ENCODE measurements at places on chromosomes 1 and 21.

GRCh38 chr1:225598847-225599246 is 54.1 kb downstream of the ENAH start:
- no peak overlapping the region for H3K4me3 ChIP-seq
- no peaks in the 10 kb centered on the region for H3K27me3 ChIP-seq
- DNase-seq = no peak

GRCh38 chr1:228652116-228652515 is 83.2 kb upstream of the RHOU start:
- peaks cover 52% of the 10 kb centered on the region for H3K27me3 ChIP-seq
- peaks cover 18% of the 10 kb centered on the region for H3K4me1 ChIP-seq
- H3K4me3 ChIP-seq = peak overlapping the region; percentile 2
- no peak overlapping the region for H3K27ac ChIP-seq
- no peak for DNase-seq

DNA sequence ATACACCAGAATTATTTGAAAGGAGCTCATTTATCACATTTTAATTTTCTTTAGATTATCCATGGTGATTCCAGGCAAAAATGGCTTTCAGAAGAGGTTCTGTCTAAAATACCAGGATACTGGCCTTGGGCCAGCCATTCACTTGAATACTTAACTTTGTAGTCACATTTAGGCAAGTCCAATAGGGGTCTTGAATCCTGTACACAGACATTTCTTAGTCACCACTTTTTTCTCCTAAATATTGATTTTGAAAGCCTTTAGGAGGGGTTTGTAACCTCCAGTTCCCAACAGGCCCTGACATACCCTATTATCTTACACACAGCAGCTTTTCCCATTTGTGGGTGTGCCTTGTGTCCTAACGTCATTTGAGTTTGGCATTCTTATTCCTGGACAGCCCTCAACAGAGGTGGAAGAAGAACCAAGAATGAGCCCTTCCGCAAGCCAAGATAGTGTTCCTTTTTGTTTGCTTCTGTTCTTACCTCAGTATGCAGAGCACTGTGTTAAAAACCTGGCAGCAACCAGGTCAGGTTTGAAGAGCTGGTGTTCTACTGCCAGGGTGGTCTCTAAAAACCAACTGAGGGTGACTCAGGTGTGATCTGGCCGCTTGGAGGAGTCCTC is 19.5 kb downstream of the MAP3K7CL start:
- H3K4me1 ChIP-seq = no peaks in the 10 kb centered on the region
- H3K4me3 ChIP-seq = no peak overlapping the region

DNA sequence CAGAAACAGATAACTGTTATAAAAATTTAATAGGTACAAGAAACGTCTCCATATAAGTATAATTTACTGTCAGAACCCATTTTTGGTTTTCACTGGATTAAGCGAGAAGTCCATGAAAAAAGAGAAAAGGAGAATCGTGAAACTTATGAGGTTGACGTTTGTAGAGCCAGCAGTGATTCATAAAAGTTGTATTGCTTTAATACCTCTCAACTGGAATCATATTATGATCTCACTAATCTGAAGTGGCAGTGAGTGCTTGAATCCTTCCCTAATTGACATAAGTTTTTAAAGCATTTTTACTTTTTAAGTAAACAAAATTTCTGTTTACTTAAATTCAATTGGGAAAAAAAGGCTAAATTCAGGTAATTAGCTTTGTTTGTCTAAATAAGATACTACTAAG is 315.3 kb downstream of the TPR start:
- no peak overlapping the region for H3K4me3 ChIP-seq
- H3K27ac ChIP-seq = no peak overlapping the region
- H3K27me3 ChIP-seq = no peaks in the 10 kb centered on the region
- no peak for DNase-seq
- H3K4me1 ChIP-seq = no peaks in the 10 kb centered on the region

- H3K36me3 ChIP-seq = no peaks in the 10 kb centered on the region
- no peak overlapping the region for H3K4me3 ChIP-seq
- DNase-seq = no peak
- peaks cover 12% of the 10 kb centered on the region for H3K27me3 ChIP-seq
- H3K4me1 ChIP-seq = no peaks in the 10 kb centered on the region
- no peak overlapping the region for H3K27ac ChIP-seq
Observed at GRCh38 chr1:18322368-18323032, 158.2 kb upstream of the KLHDC7A start.

DNA sequence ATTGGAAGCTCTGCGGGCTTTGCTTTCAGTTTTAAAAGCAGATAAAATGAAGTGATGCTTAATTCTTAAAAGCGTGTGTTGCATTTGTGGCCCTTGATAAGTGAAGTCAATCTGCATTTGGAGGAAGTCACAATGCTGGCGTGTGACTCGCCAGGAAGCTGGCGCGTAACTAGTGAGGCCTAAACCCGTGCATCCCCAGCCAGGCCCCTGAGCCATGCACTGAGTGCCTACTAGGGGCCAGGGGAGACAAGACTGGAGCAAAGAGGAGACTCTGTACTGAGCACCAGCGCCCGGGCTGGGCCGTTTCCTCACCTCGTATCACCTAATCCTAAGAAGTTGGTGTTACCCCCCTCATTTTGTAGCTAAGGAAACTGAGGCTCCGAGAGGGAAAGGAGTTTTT is 4.6 kb upstream of the DDOST start:
- no peaks in the 10 kb centered on the region for H3K27me3 ChIP-seq
- H3K4me1 ChIP-seq = peaks cover 20% of the 10 kb centered on the region
- H3K36me3 ChIP-seq = no peaks in the 10 kb centered on the region
- peak overlapping the region; percentile 56 for H3K4me3 ChIP-seq
- DNase-seq = no peak

DNA sequence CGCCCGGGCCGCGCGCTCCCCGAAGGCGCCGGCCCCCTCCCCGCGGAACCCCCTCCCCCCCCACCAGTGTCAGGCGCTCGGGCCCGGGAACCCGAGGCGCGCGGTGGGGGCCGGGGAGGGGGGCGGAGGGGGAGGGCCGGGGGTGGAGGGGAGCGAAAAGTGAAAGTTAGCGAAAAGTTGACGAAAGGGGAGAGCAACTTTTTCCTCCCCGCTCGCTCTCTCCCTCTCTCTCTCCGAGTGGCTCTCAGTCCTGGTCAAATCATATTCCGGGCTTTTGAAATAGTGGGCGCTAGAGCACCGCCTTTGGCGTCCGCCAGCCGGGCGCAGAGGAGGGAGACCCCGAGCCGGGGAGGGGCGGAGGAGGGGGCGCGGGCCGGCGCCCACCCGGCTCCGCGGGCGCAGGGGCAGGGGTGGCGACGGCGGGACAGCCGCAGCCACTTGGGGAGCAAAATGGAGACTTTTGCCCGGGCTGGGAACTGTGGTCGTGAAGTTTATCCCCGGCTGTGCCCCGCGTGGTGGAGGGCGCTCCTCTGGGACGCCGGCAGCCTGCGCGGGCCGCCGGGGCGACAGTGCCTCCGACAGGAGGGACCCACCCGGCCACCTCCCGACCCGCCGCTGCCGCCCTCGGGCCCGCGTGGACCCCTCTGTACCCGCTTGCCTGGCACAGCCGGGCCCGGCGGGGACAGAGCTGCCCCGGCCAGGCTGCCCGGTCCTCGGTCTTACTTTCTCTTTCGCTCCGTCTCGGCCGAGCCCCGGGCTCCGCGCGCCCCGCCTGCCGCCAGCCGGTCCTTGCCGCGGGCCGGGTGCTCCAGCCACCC is 697 bp downstream of the PRDM16 start:
- peaks cover 9% of the 10 kb centered on the region for H3K4me1 ChIP-seq
- DNase-seq = peak; percentile 65
- H3K27ac ChIP-seq = no peak overlapping the region
- no peaks in the 10 kb centered on the region for H3K36me3 ChIP-seq

DNA sequence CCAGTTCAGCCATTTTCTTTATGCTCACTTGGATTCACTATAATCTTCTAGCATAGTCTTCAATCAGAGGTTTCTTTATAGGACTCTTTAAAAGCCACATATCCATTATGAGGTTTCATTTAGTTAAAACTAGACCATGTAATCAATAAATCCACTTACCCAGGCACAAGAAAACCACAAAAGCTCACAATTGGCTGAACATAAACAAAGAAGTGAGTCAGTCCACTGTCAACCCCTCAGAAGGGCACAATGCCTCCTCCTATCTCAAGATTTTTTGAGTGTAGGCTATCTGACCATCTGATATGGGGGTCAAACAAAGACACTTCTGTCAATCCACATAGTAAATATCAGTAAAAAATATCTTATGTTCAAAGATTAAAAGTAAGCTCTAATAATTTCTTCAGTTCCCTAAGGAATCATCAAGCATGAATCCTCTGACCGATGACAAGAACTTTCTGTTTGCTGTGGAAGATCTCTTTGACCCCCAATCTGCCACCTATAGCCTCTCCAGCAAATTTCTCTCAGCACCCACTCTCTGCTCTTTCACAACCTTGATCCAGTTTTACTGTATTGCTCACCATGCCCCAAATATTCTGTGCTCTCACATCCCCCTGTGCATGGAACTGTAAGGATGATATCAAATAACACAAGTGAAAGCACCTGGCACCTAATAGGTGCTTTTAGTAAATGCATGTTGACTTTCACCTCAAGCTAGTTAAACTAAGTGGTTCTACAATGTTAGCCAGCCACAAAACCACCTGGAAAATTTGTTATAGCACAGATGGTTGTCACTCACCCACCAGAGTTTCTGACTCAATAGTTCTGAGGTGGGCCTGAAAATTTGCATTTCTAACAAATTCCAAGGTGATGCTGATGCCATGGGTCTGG is 16.7 kb downstream of the RAB3B start:
- H3K4me1 ChIP-seq = peaks cover 22% of the 10 kb centered on the region
- no peaks in the 10 kb centered on the region for H3K36me3 ChIP-seq
- H3K27ac ChIP-seq = peak overlapping the region; percentile 40
- no peak overlapping the region for H3K4me3 ChIP-seq
- DNase-seq = no peak

- peaks cover 8% of the 10 kb centered on the region for H3K4me1 ChIP-seq
- no peaks in the 10 kb centered on the region for H3K27me3 ChIP-seq
- DNase-seq = no peak
Observed at GRCh38 chr1:170707117-170707516, 43.2 kb downstream of the PRRX1 start.

DNA sequence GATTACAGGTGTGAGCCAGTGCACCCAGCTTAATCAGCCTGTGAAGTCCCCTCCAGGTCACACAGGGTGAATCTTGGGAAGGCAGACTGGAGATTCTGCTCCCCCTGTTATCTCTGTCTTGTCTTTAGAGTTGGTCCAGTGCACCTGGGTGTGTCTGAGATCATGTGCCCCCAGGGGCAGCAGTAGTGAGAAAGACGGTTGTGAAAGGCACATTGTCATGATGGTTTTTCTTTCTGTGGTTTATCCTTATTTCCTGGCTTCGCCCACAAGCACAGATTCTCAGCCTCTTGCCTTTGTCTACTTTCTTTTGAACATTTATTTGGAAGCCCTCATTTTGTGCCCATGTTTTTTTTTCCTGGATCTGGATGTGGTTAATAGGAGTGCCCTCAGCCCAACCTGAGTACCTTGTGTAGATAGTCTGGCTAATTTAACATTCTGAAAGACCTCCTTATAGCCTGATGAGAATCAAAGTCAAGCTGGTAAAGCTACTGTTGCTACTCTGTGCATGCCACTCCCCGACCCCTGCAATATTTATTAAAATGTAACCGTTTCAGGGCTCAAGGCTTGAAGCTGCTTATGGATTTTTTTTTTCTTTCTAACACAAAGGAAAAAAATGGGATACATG is 23.7 kb downstream of the UCK2 start:
- peak overlapping the region; percentile 60 for H3K27ac ChIP-seq
- no peak overlapping the region for H3K4me3 ChIP-seq
- no peak for DNase-seq

DNA sequence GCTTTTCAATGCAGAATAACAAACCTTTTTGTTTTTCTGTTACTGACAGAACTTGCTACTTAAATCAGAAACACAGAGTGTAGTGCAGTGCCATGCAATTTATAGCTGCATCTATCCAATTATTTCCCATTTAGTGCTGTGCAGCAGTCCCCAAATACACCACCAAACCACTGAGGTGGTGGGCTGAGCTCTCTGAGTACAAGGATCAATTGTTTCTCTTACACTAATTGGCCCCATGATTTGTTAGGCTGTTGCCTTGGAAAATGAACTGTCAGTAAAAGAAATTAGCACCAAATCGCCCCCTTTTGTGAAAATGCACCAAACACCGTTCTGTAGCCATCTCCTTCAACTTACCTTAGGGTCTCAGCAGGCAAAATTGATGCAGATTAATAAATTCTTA is 118.9 kb upstream of the C8B start:
- no peaks in the 10 kb centered on the region for H3K27me3 ChIP-seq
- no peaks in the 10 kb centered on the region for H3K36me3 ChIP-seq
- H3K4me1 ChIP-seq = peaks cover 10% of the 10 kb centered on the region
- no peak for DNase-seq
- H3K27ac ChIP-seq = no peak overlapping the region
- H3K4me3 ChIP-seq = no peak overlapping the region

DNA sequence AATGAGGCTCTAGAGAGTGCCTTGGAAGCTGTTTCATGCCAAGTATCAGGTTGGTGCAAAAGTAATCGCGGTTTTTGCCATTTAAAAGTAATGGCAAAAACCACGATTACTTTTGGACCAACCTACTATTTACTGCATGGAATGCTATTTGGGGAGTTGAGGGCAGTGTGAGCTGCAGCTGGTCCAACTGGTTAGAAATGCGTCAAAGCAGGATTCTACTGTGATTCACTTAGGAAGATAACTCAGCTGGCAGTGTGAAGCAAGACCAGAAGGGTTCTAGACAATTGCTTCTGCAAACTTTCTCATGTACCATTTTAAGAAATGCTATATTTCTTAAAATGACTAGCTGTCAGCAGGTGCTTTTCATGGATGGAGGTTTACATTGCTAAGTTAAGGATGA is 21.2 kb upstream of the PLA2G2C start:
- DNase-seq = no peak
- H3K4me1 ChIP-seq = no peaks in the 10 kb centered on the region
- no peak overlapping the region for H3K4me3 ChIP-seq
- H3K36me3 ChIP-seq = no peaks in the 10 kb centered on the region
- peaks cover 14% of the 10 kb centered on the region for H3K27me3 ChIP-seq

GRCh38 chr1:67579623-67580394 is 105.2 kb upstream of the GADD45A start:
- H3K4me1 ChIP-seq = no peaks in the 10 kb centered on the region
- no peak for DNase-seq
- H3K27ac ChIP-seq = no peak overlapping the region
- H3K4me3 ChIP-seq = no peak overlapping the region
- H3K27me3 ChIP-seq = no peaks in the 10 kb centered on the region
- no peaks in the 10 kb centered on the region for H3K36me3 ChIP-seq

- H3K27me3 ChIP-seq = no peaks in the 10 kb centered on the region
- no peak overlapping the region for H3K27ac ChIP-seq
- no peak for DNase-seq
- H3K4me3 ChIP-seq = no peak overlapping the region
- H3K36me3 ChIP-seq = no peaks in the 10 kb centered on the region
Observed at GRCh38 chr21:17370263-17370662, 142.6 kb upstream of the CXADR start.

GRCh38 chr1:52970149-52970548 is 43.1 kb downstream of the SCP2 start:
- no peaks in the 10 kb centered on the region for H3K36me3 ChIP-seq
- no peak overlapping the region for H3K27ac ChIP-seq
- no peaks in the 10 kb centered on the region for H3K27me3 ChIP-seq

All from neural crest cell (in vitro differentiated cells).